ENCODE measurements at places on chromosomes 12 and 14. TPM values are rescaled to one million over a fixed set of nuclear protein-coding genes. Genes with fewer than 3 reads are reported as not detected.

DNA sequence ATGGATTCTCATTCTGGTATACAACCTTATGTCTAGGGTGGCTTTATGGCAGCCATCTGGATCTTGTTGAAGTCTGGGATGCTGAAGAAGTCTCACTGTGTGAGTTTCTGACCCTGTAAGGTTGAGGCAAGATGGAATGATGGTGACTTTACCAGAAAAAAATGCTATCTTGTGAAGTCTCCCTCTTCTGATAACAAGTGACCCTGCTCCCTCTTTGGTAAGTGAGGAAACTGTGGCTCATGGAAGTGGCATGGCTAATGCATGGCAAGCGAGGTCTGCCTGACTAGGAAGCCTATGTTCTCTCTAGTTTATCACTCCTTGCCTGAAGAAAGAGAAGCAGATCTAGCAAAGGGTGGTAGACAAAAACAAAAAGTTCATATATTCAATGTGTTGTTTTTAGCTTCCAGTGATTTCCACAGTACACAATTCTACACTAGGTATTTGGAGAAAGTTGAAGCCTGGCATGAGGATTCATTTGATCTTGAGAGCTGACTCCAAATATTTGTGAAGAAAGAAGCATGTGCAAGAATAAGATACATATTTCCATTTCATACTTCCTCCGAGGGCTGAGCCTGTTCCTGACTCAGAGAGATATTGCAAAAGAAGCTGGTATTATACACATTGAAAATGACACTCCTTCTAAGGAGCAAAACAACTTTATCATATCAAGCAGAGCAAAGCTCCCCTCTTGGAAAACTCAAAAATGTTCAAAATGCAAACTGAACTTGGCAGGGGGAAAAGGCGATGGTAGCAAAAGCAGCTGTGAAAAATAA is 63.6 kb downstream of the HELB start:
- no peaks in the 10 kb centered on the region for H3K36me3 ChIP-seq
- no peaks in the 10 kb centered on the region for H3K27me3 ChIP-seq
- H3K4me1 ChIP-seq, result no peaks in the 10 kb centered on the region
- no peak overlapping the region for H3K27ac ChIP-seq

DNA sequence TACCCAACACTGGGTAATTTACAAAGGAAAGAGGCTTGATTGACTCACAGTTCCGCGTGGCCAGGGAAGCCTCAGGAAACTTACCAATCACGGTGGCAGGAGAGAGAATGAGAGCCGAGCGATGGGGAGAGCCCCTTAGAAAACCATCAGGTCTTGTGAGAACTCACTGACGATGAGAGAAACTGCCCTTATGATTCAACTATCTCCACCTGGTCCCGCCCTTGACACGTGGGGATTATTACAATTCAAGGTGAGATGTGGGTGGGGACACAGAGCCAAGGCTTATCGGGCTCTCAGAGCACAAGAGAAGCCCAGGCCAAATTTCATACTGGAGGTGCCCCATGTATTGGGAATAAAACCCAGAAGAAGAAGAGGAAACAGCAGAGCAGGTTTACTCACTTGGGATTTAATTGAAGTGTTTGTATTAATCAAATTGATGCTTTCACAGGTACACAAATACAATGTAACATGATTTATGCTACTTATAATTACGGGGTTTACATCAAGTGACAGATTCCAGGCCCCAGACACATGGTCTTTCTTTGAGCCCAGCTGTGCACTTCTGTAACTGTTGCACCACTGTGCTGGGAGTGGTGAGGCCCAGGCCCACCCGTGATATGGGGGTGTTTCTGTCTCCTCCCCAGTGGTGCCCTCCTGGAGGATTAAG is 8.2 kb upstream of the CCDC85C start:
- DNase-seq, result no peak
- H3K27me3 ChIP-seq, result no peaks in the 10 kb centered on the region
- no peak overlapping the region for H3K27ac ChIP-seq
- H3K4me1 ChIP-seq, result peaks cover 5% of the 10 kb centered on the region

GRCh38 chr14:58823312-58823711 is 185.6 kb downstream of the DACT1 start:
- H3K4me1 ChIP-seq, result no peaks in the 10 kb centered on the region
- no peak overlapping the region for H3K4me3 ChIP-seq

Gene TMCC3
- total RNA-seq, result 3.7 TPM

Gene GDF3
- total RNA-seq, result 60.7 TPM

Gene PTPN6
- total RNA-seq, result 68.0 TPM

All from endodermal cell (in vitro differentiated cells).